Sciatic nerve (tissue), 2 donors: ENCODE measurements at places on chromosomes 4 and X. TPM values are rescaled to one million over a fixed set of nuclear protein-coding genes. Genes with fewer than 3 reads are reported as not detected.

GRCh38 chr4:148089624-148090023 lies 352.6 kb downstream of the NR3C2 start:
- DNase-seq = no peak

DNA sequence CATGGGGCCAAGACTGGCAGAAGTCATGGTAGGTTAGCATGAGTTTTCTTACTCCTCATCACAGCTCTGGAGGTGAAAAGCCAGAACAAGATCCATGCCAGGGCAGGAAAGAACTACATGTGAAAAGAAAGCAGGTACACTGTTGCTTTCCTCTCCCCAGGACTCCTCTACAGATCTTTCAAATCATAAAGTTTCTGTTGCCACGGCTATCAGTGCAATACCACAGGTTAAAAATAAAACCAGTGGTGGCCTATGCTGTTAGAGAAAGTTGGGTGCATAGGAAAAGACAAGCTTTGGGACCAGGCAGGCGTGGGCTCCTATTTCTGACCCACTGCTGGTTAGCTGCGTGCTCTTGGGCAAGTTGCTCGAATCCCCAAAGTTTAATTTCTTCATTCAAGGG lies 81.4 kb downstream of the SH3RF1 start:
- DNase-seq = no peak

The EFNB1 gene
- total RNA-seq = 69.5 TPM

The BCOR gene
- 42.0 TPM for total RNA-seq

The GRIA3 gene
- 7.1 TPM for total RNA-seq

The YY2 gene
- 2.1 TPM for total RNA-seq

GRCh38 chr4:111814961-111815360 lies 330.3 kb upstream of the FAM241A start:
- no peak for DNase-seq

The SLC2A9 gene
- 7.4 TPM for total RNA-seq

DNA sequence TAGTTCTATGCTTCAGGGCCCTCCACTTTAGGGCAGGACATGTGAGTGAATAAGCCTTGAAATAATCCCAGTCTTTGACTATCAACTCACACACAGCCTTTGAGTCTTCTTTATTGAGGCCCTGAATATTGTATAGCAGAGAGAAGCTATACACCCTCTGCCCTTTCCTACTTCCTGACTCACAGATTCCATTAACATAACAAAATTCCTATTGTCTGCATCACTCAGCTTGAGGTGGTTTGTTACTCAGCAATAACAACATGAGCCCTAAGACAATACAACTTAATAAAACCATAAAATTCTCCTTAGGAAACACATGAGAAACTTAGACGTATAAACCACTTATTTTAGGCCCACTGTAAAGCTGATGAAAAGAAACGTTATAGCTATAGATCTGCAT lies 680.3 kb upstream of the DIAPH2 start:
- DNase-seq = no peak

- DNase-seq = peak; percentile 81
Measured at GRCh38 chr4:76305971-76306881, at the start of gene STBD1. Gene STBD1 (plus strand): TSS chr4:76306733. CDS start chr4:76306770, 37 bp downstream.

DNA sequence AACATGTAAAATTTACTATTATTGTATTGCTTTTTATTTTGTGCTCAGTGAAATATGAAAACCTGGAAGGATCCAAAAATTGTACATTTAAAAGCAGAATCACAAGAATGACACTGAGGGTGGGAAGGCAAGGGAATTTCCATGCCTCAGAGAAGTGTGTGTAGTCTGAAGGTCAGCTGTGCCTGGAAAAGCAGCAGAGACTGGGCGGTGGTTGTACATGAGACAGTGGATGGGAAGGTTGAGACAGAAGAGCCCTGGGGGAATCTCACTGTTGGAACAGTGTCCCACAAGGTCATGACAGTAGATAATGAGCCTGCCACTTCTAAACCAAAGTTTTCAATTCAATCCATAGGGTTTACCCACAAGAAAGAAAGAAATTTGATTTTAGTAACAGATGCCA lies 17.1 kb upstream of the ANTXR2 start:
- DNase-seq = no peak
